ENCODE measurements at places on chromosomes 7 and 10.

GRCh38 chr7:28144266-28144665 lies 36.3 kb downstream of the JAZF1 start:
- DNase-seq = no peak

DNA sequence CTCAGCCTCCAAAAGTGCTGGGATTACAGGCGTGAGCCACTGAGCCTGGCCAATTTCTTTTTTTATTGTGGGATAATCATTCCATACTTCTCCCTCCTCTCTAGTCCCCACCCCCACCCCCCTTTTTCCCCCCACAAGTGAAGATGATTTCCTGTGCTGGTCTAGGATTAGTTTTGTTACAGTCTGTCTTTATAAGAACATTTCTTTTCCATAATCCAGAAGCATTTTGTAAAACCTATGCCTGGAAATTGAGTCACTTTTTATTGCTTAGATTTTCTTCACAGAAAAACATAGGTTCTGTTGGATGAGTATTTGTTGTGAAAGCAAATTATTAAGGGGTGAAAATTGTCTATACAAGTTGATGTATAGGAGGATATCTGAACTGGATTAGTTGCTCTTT lies 98.9 kb downstream of the KAT6B start:
- DNase-seq = no peak

DNA sequence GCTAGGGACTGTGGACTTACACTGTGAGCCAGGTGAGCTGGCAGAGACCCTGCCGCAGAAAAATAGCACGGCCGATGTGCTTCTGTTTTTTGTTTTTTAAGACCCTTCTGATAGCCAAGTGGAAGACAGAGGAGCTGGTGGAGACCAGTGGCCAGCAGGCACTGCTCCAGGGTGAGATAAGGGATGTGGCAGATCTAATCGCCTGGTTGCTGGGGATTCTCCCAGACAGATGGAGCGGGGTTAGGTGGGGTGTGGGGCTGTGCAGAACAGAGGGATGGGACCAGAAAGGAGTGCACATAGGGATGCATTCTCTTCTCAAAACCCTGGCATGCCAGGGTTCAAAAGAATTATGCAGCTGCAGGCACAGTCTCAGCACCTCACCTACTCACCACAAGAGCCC lies 82.2 kb downstream of the VOPP1 start:
- DNase-seq = no peak

GRCh38 chr10:133361227-133361626 lies 3.4 kb upstream of the FUOM start:
- no peak for DNase-seq

DNA sequence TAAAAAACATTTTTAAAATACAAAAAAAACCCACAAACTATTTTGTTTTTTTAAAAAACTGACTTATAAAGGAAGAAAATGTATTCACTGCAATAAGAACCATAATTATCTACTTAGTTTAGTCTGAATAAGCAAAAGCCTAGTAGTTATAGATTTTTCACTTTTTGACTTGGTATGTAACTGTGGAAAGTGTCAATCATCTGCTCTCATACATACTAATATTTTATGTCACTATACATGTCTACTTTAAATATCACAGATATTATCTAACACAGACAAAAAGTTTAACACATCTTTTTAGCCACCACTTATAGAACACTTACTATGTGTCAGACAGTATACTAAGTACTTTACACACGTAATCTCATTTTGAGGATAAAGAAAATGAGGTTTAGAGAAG lies 3.2 kb upstream of the JMJD1C start:
- no peak for DNase-seq

- peak; percentile 19 for DNase-seq
These were observed 7.4 kb downstream of the ZNF365 start for GRCh38 chr10:62381385-62382102.

DNA sequence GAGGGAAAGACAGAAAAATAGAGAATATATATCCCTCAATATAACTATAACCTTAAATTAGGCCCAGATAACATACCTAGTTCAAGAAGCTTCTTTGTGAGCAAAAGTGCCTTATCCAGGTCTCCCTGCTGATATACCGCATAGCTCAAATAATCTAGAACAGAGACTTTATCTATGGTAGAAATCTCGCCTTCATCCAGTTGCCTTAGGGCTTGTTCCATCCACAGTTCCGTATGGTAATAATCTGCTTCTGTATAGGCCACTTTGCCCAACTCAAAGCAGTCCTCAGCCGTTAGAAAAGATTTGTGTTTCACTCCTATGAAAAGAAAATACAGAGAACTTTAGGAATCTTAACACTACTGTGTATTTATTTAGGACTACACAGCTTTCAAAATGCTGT lies 43.4 kb downstream of the P4HA1 start:
- DNase-seq = no peak

- no peak for DNase-seq
These were observed 53.7 kb upstream of the IGFBP3 start for GRCh38 chr7:45974540-45975360.

- no peak for DNase-seq
These were observed 267.8 kb downstream of the BICC1 start for GRCh38 chr10:58780476-58780875.

- DNase-seq = no peak
These were observed 162.7 kb upstream of the PRSS1 start for GRCh38 chr7:142586611-142587010.

DNA sequence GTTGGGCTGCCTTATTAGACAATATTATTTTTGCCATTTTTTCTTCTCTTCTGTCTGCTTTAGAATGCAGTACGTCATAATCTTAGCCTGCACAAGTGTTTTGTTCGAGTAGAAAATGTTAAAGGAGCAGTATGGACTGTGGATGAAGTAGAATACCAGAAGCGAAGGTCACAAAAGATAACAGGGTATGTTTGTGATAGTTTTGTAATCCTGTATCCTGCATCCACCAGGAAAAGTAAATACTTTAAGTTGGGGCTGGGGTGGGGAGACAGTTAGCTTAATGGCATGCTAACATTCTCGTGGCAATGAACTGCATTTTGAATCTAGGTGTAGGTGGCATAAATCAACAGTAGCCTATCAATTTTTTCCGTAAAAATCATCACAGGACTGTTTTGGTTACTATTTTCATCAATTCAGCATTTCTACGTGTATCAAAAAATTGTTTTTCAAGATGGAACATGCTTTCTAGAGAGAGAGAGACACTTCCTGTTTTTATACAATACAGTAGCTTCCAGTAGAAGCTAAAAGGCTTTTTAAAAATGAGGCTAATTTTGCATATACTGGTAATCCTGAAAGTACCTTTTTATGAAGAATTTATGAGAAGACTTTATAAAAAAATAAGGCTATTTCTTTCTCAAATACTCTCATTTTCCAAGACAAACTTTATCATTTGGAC lies 247.5 kb downstream of the FOXP2 start:
- no peak for DNase-seq

- peak; percentile 49 for DNase-seq
These were observed 190.2 kb upstream of the HPS1 start for GRCh38 chr10:98636921-98637329.

- no peak for DNase-seq
These were observed 57.2 kb downstream of the RAB18 start for GRCh38 chr10:27561334-27561733.

DNA sequence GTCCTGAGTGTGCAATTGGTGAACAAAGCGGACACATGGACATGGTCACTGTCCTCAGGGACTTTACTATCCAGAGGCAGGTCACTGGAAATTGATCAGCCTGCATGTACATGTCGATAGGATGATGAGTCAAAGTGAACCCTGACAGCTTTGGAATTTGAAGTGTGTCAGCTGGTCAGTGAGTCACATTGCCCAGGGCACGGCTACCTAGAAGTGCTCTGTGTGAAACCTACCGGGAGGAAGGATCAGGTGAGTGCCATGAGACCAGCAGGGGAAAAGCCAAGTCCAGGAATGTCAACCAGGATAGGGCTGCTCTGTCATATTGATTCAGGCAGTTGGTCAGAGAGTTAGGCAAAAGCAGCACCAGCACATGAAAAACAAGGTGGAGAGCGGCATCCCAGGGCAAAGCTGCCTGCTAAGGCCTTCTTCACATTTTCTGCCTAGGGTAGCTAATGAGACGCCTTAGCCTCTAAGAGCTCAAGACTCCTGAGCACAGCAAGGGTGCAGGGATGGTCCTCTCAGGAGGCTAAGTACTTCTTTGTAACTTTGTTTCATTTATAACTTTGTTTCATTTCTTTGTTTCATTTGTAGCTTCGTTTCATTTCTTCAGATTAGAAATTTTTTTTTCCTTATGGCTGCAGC lies 19.4 kb upstream of the PDCD4 start:
- no peak for DNase-seq

DNA sequence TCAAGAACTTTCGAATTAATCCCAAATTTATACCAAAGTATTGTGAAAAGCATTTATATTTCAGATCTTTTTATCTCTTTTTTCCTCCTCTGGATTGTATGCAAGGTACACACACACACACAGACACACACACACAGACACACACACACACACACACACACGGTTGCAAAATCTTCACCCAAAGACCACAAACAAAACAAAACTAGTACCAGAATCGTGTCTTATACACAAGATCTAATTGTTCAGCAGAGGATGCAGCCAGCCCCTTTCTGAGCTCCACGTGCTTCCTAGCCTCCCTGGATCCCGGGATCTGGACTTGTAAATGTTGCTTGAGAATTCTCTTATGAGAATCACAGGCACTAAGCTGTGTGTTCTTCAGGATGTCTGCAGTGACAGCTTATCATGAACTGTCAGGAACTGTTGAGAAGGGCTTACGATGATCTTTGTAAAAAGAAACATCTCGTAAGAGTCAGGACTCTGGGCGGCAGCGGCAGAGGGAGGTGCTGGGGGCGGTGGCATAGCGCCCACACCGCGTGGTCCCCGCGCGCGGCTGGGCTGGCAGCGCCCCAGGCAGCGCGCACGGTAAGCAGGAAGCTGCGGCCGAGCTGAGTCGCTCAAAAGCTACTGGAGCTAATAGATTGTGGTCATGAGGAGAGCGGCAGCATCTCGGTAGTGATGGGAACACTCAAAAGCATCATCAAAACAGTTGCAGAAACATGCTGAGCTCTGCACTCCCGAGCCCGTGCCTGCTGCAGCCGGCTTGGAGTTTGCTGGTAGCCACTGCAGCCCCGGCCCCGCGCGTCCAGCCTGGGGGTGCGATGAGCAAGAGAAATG lies 277.6 kb downstream of the GATA3 start:
- no peak for DNase-seq

GRCh38 chr10:104321725-104322415 lies 16.4 kb downstream of the ITPRIP start:
- no peak for DNase-seq

GRCh38 chr7:38169847-38170246 lies 8.2 kb upstream of the STARD3NL start:
- DNase-seq = peak; percentile 45

DNA sequence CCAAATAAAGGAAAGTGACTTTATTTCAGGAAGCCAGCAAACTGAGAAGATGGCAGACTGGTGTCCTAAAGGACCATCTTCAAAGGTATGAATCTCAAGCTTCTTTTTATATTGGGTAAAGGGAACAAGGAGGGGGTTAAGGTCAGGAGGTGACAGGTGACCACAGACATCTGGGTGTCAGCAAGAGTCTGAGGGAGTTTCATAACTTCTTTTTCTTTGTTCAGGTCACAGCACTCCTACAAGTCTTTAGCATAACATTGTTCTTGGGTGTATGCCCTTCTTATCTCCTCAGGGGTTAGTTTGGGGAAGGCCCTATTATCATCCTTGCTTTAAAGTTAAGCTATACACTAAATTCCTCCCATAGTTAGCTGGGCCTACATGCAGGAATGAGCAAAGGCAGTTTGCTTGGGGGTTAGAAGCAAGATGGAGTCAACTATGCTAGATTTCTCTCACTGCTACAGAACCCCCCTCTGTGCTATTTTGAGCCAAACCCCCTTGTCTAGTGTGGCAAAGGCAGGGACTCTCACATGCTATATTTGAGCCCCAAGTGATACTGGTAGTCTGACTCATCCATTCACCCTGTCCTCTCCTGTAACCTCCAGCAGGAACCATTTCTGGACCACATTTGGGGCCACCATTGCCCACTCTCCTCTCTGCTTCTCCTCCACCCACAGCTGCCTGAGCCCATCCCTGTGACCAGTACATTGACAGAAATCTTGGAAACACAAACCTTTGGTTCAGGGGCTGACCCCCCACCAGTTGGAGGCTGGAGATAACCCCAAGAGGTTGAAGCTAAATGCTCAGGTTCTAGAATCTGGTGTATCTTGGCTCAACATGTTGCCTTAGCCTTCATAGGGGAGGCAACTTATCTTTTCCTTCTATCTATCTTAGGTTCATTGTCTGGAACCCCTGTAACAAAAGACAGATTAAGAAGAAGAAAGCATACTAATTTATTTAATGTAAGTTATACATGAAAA lies 55.5 kb upstream of the LRGUK start:
- no peak for DNase-seq

- DNase-seq = no peak
These were observed 331.1 kb downstream of the KIF20B start for GRCh38 chr10:90032519-90032918.

GRCh38 chr10:100836891-100837290 lies 75.9 kb upstream of the SLF2 start:
- no peak for DNase-seq

GRCh38 chr7:143216686-143217085 lies 5.2 kb upstream of the TAS2R40 start:
- no peak for DNase-seq

DNA sequence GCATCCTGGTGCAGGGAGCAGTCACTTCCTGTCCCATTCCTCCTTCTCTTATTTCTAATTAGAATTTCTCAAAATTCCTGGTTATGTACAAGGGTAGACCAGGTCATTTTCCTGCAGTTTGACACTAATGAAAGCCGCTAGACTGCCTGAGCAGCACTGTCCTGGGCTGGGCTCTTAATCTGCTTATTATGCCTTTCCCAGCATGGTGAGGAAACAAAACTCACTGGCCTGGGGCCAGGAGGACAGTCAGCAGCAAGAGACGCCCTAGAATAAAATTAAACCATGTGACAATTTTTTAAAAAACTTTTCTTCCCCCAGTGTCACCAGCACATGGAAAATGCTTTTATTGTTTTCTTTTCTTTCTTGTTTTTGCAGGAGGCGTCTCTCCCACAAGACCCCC lies 647.5 kb downstream of the TYW1 start:
- no peak for DNase-seq

GRCh38 chr7:41912851-41913567 lies 210.1 kb upstream of the INHBA start:
- no peak for DNase-seq

DNA sequence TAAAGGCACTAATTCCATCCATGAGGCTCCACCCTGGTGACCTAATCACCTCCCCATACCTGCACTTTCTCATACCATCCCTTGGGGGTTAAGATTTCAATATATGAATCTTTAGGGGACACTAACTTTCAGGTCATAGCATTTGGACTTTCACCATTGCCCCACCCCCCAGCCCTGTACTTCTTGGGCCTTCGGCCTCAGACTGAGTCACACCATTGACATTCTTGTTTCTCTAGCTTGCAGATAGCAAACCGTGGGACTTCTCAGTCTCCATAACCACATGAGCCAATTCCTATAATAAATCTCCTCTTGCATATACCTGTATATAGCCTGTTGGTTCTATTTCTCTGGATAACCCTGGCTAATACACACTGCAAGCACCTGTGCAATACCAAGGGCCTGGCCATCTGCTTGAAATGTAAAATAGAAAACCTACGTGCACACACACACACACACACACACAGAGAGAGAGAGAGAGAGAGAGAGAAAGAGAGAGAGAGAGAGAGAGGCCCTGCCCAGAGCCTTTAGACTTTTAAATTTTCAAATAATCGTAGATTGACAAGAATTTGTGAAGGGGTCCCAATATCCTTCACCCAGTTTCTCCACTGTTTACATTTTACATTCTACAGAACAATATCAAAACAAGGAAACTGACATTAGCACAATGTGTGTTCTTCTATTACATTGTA lies 25.3 kb downstream of the ANXA8 start:
- DNase-seq = peak; percentile 78

- DNase-seq = no peak
These were observed 16.7 kb upstream of the FRA10AC1 start for GRCh38 chr10:93718937-93719725.

- DNase-seq = no peak
These were observed 123.6 kb downstream of the ADCYAP1R1 start for GRCh38 chr7:31175672-31176071.

Measured in HFFc6 (cell line).